ENCODE measurements at places on chromosomes 5 and 9.
A peak's percentile ranks its signal among the peaks of the same experiment; 100 is the strongest.

DNA sequence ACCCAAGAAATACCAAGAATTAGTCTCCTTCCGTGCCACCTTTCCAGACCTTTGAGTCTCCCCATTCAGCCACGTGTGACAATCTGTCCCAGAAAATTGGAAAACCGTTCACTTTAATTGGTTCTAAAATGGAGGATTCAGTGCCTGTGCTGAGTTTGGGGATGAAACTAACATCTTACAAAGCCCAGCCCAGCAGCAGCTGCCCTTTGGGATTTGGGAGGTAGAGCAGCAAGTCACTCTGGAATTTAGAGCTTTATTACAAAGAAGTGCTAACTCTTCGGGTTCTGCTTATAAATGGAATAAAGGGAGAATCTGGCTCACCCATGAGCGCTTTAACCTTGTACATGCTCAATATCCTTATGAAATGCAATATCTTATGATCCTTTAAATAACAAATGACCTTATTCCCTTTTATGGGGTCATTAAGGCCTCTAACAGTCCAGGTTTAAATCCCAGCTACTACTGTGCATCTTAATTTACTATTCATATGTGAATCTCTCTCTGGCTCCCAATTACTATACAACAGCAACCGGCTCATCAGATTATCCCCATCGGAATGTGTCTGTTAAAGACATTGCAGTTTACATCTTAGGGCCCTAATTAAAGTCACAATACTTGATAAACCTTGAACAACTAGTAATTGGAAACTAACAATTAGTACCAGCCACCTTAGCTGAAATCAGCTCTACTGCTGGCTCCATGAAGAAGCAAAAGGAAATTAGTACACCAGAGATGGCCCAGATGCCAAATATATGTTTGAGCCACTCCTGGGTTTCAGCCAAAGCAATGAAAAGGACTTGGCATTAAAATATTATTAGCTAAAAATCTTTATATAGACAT lies 271.8 kb upstream of the SMARCA2 start:
- no peak for DNase-seq

DNA sequence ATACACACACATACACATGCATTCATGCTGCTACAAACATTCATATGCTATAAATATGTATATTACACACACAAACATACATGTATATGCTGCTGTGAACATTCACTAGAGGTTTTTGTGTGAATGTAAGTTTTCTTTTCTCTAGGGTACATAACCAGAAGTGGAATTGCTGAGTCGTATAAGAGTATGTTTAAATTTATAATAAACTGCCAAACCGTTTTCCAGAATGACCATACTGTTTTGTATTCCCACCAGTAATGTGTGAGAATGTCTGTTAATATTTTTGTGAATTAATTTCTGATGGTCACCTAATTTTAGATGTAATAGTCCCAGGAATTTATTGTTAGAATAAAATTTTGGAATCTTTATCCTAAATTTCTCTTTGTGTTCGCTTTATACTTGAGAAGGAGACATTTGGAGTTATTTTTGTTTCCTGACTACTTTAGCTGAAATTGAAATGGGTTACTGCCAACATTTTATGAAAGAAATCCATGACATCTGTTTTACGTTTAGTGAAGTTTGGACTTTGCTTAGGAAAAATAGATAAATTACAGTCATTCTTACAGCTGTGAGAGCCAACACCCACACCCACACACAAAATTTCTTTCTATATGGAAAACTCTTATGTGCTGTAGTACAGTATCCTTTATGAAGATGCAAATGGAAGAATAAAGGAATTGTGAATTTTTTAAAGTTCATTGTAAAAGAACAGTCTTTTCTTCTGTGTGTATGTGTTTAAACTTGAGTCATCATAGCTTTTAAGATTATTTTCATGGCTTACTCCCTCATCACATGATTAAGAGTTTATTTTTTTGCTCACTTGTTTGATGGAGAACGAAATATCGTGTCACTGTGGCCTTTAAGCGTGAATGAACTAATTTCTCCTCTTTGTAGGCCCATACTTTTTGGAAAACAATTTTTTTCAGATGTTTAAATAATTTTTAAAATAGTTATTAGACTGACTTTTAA lies 24.3 kb downstream of the CENPP start:
- no peak for DNase-seq

DNA sequence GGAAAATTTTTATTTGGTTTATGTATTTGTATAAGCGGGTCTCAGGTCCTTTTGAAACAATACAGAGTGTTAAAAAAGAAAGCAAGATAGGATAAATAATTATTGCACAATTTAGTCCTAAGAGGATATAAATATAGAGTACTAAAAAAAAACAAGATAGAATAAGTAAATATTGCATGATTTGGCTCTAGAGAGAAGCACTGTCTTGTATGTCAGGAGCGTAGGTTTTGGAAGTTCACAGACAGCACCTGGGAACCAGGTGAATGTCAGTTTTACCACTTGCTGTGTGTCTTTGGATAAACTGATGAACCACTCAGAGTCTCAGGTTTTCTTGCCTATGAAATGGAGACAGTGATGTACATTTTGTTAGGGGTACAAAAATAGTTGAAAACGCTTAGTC lies 266.2 kb upstream of the ADAMTSL1 start:
- no peak for DNase-seq

DNA sequence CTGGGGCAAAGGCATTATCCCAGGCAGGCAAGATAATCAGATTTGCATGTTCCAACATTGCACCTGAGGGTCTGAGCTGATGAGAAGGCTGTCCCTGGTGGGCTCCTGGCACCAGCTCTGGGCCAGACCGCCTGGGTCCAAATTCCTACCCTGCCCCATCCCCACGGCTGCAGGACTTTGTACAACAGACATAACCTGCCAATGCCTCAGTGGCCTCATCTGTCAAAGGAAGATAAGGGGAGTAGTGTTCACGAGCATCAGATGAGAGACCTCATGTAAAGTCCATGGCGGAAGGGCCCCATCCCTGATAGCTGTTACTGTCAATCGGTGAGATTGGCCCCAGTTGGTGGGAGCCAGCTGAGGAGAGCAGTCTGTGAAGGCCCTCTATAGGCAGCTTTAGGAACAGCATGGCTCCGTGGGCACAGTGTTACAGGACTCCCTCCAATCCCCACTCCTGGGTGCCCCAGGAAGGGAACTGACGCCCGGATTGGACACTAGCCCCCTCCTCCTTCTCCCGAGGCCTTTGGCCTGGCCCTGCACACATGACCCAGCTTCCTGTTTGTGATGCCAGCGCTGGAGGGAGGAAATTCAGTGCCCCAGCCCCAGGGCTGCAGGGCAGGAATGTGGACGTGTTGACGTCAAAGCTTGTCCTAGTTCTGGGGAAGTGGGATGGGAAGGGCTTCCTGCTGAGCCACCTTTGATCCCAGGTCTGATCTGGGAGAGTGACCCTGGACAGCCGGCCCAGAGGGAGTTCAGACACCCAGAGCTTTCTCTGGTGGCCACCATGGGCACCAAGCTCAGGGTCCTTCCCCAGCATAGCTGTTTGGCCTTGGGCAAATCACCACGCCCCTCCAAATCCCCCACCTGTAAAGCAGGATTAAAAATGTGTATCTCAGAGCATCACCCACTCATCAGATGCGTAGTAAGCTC lies 56.2 kb downstream of the DUSP1 start:
- peak; percentile 53 for DNase-seq

DNA sequence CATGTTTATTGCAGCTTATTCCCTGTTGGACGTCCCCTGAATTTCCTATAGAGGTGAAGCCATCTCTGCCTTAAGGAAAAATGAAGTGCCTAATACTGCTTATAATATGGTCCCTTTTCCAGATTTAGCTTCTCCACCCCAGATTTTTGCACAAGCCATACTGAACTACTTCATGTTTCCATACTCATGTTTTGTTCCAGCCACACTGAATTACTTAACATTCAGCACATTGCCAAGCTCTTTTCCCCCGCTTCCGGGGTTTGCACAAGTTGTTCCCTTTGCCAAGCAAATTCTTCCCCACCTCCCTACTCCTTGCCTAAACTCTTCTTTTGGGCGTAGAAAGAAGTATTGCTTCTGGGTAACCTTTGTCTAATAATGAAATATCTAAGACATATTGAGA lies 1.7 kb upstream of the CNTRL start:
- no peak for DNase-seq

- peak; percentile 59 for DNase-seq
These were observed 4.0 kb upstream of the PCDHGA1 start for GRCh38 chr5:141326088-141326854.

DNA sequence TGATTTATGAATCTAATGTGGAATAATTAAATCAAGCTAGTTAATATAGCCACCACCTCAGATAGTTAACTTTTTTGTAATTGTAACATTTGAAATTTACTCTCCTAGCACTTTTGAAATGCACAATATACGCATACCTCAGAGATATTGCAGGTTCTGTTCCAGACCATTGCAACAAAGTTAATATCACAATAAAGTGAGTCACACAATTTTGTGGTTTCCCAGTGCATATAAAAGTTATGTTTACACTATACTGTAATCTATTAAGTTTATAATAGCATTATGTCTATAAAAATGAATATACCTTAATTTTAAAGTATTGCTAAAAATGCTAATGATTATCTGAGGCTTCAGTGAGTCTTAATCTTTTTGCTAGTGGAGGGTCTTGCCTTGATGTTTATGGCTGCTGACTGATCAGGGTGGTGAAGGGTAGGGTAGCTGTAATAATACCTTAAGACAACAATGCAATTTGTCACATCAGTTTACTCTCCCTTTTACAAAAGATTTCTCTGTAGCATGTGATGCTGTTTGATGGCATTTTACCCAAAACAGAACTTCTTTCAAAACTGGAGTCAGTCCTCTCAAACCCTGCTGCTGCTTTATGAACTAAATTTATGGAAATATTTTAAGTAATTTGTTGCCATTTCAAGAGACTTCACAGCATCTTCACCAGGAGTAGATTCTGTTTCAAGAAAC lies 235.1 kb upstream of the ADAMTSL1 start:
- no peak for DNase-seq
